NCI-H2171 (cell line): ENCODE measurements at places on chromosomes 4 and X.

GRCh38 chrX:37922928-37923327, 75.6 kb upstream of the DYNLT3 start:
- DNase-seq = no peak

DNA sequence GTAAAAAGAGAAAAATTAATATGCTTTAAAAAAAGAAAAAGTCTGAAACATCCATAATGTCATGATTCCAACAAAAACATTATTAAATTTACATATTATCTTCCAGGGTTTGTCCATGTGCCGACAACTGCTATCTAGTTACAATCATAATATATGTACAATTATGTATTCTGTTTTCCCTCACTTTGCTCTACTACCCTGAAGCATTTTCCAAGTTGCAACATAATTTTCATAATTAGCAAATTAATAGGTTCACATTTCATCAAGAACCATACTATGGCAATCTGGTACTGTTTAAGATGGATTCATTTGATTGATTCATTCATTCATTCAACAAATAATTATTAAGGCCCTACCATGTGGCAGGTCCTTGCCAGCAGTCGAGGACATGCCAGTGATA, 128.9 kb upstream of the LEF1 start:
- no peak for DNase-seq

- no peak for DNase-seq
These were observed 7.4 kb downstream of the NPNT start for GRCh38 chr4:105902550-105903262.

DNA sequence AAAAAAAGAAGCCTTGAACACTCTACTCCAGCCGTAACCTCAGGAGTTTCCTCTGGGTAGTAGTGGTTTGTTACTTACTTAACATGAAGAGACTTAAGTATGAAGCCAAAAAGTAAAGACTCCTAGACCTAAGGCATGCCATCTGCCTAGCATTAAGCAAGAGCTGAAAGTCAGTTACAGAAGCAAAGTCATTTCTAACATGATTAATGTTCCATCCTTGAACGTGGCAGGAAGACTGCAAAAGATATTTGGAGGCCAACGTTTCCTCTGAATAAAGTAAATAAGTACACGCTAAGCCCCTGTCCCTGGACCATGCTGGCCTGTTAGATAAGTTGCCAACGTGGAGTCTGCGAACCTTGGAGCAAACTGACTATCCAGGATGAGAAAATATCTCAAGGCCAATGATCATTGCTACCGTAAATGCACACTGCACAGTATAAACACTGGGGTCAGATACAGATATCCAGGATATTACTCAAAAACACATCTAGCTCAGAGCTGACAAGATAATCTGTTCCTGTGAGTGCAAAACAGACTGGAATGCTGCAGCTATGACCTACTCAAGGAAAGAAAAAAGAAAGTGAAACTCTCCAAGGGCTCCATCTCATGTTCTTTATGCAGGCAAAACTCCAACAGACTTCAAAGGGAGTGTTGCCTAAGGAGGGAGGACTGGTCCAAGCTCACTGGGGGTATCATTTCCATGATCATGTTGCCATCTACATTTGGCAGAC, 255.8 kb downstream of the COL25A1 start:
- DNase-seq = no peak

GRCh38 chr4:148800336-148800885, 358.2 kb upstream of the NR3C2 start:
- DNase-seq = no peak

DNA sequence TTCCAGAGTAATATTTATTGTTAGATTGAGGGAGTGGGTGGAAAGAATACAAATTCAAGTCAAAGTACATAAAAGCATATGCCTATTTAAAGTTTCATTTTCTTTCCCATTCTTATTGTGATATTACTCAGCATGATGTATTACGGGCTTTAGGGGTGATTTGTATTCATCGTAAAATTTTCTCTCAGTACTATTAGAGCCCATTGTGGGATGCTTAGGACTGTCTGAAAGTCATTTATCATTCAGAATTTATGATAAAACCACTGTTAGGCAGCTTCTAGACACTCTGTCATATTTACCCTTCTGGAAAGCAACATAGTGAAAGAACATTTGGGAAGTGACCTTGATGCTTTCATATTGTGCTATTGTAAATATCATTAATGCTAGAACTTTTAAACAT, 45.9 kb downstream of the AGA start:
- DNase-seq = no peak

GRCh38 chr4:89579771-89580170, 257.2 kb downstream of the SNCA start:
- DNase-seq = no peak

DNA sequence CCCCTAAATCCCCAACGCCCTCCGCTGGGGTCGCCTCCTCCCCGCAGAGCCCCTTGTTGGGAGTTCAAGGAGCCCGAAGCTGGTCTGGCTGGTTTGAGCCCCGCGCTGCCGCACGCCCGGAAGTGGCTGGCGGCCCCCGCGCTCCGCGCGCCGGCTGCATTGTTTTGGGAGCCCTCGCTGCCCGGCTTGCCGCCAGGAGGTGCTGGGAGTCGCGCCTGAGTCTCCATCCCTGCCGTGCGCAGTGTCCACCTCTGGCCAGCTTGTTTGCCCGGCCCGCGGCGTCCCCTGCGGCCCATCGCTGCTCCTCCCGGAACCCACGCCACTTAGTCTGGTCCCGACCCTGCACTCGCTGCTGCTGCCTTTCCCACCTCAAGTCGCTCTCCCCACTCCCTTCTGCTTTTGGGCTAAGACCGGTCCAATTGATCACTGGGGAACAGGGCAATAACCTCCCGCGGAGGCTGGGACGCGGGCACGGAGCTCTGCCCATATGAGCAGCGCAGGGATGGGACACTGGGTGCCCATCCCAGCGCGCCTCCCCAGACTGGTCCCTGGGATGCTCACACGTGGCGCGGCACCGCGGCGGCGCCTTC, 2.2 kb upstream of the SFRP2 start:
- DNase-seq = no peak

DNA sequence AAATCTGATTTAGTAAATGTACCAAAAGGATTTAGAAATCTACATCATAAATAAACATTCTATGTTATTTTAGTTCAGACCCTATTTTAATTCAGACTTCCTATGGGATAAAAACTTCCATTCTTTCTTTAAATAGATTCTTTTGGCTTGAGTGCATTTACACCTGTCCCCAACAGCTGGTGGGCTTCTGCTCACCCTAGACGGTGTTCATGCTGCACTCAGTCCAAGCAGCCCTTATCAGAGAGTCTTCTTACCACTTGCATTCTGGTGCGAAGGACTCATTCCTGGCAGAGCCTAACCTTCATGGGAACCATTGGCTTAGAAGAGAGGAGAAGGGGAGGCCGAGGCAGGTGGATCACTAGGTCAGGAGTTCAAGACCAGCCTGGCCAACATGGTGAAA, 57.3 kb downstream of the NPNT start:
- DNase-seq = no peak

GRCh38 chrX:132909643-132910042, 48.8 kb downstream of the HS6ST2 start:
- no peak for DNase-seq

GRCh38 chrX:65985922-65986588, 53.8 kb downstream of the VSIG4 start:
- peak; percentile 22 for DNase-seq

GRCh38 chrX:21266949-21267348, 107.3 kb upstream of the CNKSR2 start:
- DNase-seq = no peak

DNA sequence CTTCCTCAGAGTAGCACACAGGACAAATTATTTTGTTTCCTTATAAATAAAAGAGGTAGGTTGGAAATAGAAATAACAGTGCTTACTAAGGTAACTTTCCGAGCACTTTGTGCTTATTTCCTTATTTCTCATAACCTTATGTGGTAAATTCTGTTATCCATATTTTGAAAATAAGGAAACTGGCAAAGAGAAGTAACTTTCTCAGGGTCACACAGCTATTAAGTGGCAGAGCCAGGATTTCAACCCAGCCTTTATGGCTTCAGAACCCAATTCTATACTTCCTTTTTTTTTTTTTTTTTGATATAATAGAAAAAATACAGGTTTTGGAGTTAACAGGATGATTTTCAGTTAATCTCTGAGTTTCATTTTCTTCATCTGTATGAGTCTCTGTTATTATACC, 3.3 kb downstream of the UTP3 start:
- no peak for DNase-seq

DNA sequence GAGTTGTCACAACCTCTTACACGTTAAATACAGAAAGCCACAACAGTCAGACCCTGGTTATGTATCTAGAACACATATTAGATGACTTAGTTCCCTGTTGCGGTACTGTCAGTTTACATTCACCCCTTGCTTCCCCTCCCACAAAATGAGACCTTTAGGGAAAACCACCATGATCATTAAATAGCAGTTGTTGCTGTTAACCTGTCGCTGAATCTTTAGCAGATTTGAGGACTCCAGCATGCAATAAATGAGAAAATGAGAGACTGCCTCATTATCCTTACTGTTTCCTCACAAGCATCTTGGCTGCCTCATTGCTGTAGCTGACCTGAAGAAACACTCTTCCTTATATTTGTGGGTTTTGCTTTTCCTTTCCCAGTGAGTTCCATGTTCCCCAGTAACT, 77.8 kb downstream of the HOPX start:
- DNase-seq = no peak

- DNase-seq = no peak
These were observed 104.2 kb downstream of the CHRDL1 start for GRCh38 chrX:110691446-110691845.

- no peak for DNase-seq
These were observed 20.2 kb downstream of the ITGB1BP2 start for GRCh38 chrX:71321731-71322130.

- no peak for DNase-seq
These were observed 9.1 kb downstream of the GRPEL1 start for GRCh38 chr4:7058792-7059191.

DNA sequence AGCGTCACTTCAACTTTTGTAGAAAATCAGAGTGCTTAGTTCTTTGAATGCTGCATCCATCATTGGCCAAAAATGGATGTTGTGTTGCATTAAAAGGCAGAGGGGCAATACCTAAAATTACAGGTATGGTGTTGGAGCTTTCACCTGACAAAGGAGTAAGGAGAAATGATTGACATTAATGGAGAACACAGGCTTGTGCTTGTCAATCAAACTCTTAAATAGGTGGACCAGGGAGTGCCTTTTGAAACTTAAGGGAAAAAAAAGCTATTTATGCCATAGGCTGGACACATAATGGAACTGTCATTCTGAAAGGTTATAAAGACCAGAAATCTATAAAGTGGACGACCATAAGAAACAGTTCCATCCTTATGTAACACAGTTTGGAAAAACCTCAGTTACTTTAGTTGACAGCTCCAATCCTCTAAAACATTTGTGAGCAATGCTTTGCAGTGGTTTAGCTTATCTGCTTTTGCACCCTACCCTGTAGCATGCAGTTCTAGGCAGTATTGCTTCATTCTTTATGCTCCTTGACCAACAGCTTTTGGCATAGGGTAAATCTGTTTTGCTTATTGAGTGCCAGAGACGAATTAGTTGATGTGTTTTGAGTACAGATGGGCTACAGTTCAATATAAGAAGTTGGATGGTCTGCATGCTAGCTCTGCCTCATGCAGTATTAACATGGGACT, 2.4 kb downstream of the HADH start:
- DNase-seq = no peak

GRCh38 chr4:145786261-145786660, 106.3 kb downstream of the C4orf51 start:
- no peak for DNase-seq

DNA sequence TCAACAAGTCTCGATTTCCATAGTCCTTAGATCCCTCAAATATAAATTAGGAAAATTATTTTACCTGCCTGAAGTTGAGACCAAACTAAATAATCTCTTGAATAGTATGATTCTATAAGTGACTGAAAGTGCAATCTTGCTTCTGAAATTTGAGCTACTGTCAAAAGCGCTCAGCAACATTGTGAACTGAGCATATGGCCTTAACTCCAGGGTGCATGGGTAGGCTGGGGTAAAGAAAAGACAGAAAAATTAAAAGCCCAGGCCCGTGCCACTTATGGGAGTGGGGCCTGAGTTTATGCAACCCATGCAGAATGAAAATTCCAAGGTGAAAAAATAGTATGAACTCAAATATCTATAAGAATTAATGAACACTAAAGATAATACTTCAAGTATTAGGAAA, 9.8 kb downstream of the PGRMC2 start:
- peak; percentile 1 for DNase-seq

GRCh38 chr4:567457-568350, 8.4 kb downstream of the TMEM271 start:
- no peak for DNase-seq

DNA sequence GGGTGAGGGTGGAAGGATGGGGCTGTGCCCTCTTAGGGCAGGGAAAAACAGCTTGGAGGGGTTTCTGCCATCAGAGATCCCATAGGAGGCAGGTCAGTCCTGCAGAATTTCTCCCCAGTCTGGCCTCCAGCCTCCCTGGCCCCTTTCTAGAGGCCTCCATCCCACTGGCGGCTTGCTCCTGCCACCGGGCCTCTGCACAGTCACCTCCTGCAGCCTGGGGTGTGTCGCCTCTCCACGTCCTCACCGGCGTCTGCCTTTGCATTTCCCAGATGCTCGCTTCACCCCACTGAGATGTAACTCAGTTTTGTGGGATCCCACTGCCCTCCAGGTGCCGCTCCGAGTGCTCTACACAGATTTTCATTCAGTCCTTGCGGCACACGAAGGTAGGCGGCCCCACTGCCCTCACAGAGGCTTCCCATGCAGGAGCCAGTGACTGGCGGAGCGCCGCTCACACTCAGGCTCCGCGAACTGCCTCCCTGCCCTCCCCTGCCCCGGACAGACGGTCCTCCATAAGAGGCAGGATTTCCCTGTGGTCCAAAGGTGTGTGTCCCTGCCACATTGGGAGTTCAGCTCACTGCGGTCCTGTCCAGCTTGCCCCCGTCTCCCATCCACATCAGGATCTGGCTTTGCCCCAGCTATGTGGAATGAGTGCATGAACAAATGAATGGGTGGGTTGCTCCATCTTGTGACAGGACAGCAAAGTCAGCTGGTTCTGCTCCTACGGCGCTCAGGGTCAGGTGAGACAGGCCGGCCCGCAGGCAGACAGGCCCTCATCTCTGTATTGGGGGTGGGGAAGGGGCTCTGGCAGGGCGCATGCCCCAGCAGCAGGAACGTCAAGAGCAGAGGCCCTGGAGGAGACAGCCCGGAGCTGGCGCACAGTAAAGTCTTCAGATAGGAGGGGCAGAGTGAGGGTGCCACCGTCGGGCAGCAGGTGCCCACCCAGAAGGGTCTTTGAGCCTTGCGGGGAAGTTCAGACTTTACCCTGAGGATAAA, 2.7 kb upstream of the TMEM271 start:
- no peak for DNase-seq

GRCh38 chr4:93841803-93842345, 13.3 kb downstream of the ATOH1 start:
- no peak for DNase-seq

DNA sequence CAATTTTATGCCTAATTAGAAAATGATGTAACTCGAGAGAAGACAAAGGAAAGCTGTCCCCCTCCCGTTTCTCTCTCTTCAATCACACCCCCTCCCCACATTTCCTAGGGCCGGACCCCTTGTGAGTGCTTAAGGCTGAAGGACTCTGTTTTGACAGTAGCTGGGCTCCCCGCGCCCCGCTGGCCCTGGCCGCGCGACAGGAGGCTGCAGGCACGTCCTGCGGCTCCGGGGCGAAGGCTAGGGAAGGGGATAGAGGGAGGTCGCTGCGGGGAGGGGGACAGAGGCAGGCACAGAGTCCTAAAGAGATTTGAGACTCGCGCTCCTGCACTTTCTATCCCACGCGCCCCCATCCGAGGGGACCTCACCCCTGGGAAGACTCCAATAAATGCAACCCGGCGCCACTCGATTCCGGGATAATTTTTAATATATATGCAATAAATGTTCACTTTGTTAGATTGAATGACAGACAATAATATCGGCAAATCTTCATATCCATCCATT, 56.2 kb upstream of the TMEM33 start:
- DNase-seq = no peak

- DNase-seq = no peak
These were observed 52.8 kb downstream of the LRBA start for GRCh38 chr4:150962245-150962644.
